ENCODE measurements at places on chromosomes 3 and 15. TPM values are rescaled to one million over a fixed set of nuclear protein-coding genes. Genes with fewer than 3 reads are reported as not detected.

The ZKSCAN7 gene
- not detected for total RNA-seq

The CRABP1 gene
- total RNA-seq: not detected

The TRPM1 gene
- total RNA-seq: 0.05 TPM

The ZCWPW2 gene
- not detected for total RNA-seq

The COX5A gene
- total RNA-seq: 129 TPM

The STRIT1 gene
- not detected for total RNA-seq

The RAB6B gene
- total RNA-seq: 0.33 TPM

The ARHGEF26 gene
- 7.4 TPM for total RNA-seq

The TRIM71 gene
- total RNA-seq: 0.05 TPM

The ABI3BP gene
- total RNA-seq: 4.9 TPM

The IQCH gene
- total RNA-seq: 3.1 TPM

The NOX5 gene
- total RNA-seq: not detected

The TMEM207 gene
- not detected for total RNA-seq

The CHDH gene
- total RNA-seq: 0.55 TPM

DNA sequence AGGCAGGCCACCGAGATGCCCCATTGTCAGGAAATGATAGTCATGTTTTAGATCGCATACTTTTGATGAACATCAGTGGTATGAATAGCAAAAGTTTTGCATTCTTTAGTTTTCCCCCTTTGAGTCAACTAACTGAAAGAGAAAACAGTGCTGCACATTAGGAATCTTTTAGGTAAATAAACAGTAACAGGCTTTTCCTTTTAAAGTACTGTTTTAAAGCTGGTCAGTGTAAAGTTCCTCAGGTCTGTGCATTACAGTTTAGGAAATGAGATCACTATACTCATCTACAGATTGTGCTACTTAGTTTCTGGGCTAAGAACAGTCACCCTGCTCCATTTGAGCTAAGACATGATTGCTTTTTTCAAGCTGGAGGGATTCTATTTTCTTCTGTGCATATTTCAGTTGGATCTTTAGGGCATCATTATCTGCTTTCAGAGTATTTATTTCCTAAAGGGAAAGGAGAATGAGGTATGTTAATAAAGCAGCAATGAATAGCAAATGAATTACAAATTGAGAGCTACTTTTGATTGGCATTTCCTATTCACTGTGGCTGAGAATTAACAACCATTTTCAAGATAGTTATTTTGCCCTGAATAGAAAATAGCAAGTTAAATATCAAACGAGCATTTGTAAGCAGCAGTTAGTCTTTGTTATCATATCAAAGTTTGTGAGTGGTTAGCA is 36.5 kb downstream of the FAM98B start:
- no peak for DNase-seq

DNA sequence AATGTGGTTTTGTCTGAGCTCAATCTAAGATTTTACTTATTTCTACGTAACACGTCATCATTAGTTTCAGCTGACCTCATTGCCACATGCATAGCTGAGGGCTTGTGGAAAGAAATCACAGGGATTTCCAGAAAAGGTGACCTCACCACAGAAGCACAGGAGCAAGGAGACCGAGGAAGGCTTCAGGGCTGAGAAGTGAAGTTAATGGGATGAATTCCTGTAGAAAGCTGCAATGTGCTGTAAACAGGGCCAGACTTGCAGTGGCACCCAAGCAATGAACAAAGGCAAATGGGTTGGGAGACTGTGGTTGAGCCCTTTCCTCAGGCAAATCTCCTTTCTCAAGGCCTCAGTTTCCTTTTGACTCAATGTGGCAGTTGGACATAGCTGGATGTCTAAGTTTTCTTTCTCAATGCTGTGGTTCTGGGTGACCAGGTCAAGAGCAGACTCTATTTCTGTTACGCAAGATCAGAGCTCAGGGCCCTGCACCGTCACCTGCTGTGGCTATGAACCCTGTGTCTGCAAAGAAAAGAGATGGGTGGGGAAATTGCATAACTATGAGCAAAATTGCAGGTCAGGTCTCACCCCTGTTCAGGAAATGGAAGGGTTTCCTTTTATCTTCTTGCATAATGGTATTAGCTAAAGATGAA is 252.2 kb upstream of the TBL1XR1 start:
- peak; percentile 44 for DNase-seq

DNA sequence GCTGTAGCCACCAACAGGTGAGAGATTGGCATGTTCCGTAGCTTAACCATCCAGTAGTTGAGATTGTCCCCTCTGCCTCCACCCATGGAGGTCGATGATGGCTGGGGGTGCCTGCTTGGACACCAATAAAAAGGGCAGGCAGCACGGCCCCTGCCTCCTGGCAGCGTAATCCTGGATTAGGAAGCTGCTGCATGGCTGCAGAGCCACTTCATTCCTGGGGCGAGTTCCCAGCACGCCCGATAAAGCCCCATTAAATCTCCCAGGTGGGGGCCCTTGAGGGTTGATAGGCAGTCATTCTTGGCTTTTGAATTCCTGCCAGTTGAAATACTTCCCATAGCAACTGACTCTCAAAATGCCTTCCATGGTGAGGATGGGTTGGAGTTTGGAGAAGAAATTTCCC is 67.8 kb downstream of the PLXNA1 start:
- no peak for DNase-seq

DNA sequence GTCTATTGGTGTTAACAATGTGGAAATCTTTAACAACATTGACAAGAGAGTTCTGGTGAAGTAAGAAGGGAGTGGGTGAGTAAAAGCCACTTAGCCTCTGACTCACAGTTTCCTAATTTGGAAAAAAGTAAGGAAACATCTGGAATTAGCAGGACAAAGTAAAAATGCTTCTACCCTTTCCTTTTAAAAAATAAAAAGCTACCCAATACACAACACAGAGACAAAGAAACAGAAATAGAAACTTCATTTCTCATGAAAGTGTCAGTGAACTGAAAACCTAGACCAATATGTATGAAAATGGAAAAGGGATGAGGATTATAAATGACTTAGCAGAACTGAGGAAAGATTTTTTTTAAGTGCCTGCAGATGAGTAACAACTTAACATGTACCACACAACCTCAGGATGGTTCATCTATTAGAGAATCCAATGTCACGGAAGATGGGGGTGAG is 65.4 kb downstream of the SSR3 start:
- peak; percentile 30 for DNase-seq

GRCh38 chr3:173957646-173958045 is 560.1 kb downstream of the NLGN1 start:
- DNase-seq: no peak

DNA sequence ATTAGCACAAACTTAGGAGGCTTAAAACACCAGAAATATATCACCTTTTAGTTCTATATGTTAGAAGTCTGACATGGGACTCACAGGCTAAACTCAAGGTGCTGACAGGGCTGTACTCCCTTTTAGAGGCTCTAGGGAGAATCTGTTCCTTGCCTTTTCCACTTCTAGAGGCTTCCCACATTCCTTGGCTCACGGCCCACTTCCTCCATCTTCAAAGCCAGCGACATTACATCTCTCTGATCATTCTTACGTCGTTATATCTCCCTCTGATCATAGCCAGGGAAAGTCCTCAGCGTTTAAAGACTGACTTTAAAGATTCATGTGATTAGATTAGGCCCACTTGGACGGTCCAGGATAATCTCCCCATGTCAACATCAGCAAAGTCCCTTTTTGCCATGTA is 166.3 kb downstream of the GREM1 start:
- no peak for DNase-seq

DNA sequence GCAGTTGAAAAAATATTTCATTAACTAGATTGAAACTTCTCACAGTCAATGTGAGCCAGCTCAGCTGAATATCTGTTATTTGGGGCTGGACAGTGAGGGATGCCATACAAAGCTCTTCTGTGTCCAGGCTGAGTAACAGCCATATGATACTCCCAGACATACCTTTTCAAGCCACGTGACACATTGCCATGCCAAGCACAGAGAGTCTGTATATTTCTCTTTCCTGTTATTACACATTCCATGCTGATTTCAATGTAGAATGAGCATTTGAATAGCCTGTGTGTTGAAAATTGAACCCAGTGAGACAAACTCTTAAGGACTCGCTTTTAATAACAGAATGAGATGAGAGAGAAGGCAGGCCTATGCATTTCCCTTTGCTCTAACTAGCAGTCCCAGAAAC is 334.7 kb upstream of the RASGRP1 start:
- no peak for DNase-seq

GRCh38 chr3:4334548-4334947 is 31.4 kb downstream of the SETMAR start:
- DNase-seq: no peak

- DNase-seq: no peak
Measured at GRCh38 chr3:10506696-10507095, 1.3 kb upstream of the ATP2B2 start.

GRCh38 chr3:45021524-45022297 is 4.4 kb upstream of the CLEC3B start:
- no peak for DNase-seq

DNA sequence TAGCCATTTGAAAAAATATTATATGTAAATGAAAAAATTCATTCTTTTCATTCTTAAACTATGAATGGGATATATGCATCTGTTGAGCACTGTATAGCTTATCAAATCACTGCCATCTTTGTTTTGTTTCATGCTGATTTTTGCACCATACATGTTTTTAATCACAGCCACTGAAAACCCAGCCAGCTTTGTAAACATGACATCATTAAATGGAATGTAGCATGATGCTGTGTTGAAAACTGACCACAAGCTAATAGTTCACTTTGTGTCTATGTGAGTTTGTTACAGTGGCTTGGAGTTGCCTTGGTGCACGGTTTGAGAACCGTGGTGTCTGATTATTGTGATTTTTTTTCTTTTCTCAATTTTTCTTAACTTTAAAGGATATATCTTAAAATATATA is 75.7 kb downstream of the GMPS start:
- DNase-seq: peak; percentile 47

GRCh38 chr3:45781841-45782240 is 14.5 kb downstream of the SLC6A20 start:
- no peak for DNase-seq

- DNase-seq: no peak
Measured at GRCh38 chr15:100771746-100772145, 107.9 kb upstream of the ALDH1A3 start.

DNA sequence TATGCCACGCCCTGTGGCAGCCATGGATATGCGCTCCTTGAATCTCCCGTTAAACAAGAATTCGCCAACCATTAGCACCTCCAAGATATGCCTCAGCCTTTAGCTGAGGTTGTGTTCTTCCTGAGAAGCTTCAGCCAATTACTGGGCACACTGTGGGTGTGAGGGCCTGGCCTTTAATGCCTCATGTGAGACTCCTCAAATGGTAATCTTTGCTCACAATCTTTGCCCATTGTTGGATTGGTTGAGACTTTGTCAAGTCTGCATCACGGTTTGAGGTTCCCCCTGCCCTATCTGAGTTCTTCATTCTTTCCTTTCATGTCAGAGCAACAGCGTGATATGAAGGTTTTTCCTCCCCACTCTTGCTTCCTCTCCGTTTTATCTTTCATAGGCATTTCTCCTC is 108.1 kb upstream of the CCDC54 start:
- no peak for DNase-seq

- DNase-seq: no peak
Measured at GRCh38 chr15:68298336-68298735, 20.8 kb downstream of the FEM1B start.
